ENCODE measurements at places on chromosomes 2 and 18.

- no peak for DNase-seq
Observed at GRCh38 chr2:74924463-74925265, 33.8 kb upstream of the POLE4 start.

DNA sequence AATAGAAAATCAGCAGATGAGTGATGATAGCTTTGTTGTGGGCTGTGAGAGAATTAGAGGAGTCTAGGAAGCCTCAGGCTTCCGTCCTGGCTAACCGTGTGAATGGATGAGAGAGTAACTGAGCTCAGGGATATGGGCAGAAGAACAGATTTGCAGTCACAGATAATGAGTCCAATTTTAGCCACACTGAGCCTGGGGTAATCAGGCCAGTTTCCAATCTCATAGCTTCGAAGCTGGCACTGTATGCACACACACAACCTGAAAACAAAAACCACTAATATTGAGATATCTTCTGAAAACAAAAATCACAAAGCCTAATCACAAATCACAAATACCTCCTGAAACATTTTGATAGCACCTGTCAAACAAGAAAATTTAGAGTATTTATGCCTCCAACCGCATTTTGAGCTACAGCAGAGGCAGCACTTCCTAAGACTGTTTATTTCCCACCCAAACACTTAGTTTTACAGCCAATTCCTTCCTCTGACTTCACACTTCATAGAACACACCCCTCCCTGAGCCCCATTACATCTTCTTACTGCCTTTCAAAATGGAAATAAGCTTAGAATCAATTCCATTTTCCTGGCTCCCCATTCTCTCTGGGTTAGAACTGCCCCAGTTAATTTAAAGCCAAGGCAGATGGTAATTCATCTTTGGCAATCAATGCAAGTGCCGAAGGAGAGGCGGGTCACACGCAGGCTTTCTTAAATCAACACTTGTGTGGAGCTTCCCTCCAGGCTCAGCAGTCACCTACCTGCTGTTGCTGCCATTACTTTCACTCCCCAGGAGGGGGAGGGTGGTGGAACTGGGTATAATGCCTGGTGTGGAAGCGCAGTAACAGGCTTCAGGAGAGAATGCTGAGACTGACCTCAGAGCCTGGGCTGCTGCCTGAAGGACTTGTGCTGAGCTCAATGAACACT lies 18.9 kb downstream of the TTR start:
- no peak for DNase-seq

DNA sequence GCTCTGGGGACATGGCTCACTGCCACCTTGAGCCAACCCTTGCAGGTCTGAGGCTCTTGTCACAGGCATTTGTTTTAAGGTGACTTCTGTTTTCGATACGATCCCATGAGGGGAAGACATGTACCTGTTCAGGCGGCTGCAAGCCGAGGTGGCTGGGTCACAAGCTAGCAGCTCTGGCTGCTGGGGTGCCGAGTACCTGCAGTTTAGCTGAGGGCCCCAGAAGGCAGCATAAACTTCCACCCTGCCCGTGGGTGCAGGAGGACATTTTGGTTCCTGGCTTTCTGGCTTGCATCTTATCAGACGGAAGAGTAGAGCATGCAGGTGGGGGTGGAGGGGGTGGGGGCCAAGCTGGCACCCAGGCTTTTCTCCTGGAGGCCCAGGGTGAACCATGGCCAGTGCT lies 28.4 kb downstream of the COA5 start:
- no peak for DNase-seq

GRCh38 chr2:223366566-223366965 lies 235.6 kb downstream of the SCG2 start:
- no peak for DNase-seq

DNA sequence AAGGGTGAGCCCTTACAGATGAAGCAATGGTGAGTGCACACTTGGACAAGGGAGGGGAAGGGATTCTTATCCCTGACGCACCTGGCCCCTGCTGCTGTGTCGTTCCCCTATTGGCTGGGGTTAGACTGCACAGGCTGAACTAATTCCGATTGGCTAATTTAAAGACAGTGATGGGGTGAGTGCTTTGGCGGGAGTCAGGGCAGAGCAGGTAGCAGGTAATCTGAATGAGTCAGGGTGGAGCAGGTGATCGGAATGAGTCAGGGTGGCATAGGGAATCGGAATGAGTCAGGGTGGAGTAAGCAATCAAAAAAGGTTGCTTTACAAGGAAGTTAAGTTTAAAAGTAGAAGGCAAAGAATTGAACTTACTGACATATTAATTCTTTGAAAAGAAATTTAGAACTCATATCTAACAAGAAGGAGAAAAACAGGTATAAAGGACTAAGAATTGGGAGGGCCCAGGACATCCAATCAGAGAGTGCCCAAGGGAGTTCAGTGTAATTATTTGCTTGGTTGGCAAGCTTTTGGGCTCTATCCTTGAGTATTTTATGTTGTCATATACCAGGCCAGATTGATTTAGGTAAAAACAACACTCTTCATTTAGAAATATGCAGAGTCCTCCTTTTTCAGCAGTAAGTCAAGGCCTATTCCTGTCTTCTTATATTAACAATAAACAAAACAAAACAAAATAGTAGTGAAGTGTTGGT lies 52.3 kb upstream of the RALBP1 start:
- DNase-seq: no peak

DNA sequence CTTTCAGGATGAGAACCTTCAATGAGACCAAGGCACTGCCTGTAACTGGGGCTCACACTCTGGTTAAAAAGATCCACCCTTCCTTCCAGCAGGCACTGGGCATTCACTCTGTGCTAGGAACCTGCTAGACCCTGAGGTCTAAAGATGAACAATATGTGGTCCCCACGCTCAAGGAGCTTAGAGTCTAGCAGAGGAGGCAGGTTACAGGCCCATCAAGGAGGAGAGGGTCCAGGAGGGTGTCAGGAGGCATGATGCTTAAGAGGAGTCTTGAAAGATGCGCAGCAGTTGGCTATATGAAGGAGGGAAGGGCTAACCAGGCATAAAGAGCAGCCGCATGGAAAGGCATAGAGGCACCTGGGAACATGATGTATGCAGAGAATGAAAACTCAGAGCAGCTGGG lies 4.5 kb downstream of the ANKRD53 start:
- DNase-seq: no peak

DNA sequence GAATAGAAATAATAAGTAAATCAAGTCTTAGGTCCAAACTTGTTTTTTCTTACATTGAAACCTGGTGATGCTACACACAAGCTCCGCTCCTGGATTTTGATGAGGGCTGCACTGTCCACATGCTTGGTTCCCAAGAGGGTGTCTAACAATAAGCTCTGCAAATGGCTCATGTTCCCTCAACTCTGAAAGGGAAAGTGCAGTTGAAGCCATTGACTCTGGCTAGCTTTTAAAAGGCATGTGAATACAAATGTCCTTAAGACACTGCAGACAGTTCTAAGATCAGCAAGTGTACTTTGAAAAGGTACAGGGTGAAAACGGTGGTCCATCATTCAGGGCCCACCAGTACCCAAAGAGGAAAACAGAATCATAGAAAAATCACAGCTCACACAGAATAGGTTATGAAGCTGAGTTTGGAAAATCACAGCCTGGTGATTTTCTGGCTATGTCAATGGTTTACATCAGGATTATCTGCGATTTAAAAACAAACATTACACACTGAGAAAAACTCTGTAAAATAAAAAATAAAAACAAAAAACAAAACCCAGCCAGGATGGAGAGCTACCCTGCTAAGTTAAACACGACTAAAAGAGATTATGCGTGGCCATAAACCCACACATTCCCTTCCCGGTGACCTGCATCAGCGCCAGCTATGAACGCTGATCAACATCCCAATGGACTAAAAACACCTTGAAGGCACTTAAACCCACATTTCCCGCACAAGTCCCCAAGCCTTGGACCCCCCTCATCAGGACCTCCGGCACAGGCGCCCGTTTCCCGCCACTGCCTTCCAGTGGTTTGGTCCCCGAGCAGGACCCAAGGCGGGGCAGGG lies 554 bp downstream of the PFN4 start:
- DNase-seq: no peak

DNA sequence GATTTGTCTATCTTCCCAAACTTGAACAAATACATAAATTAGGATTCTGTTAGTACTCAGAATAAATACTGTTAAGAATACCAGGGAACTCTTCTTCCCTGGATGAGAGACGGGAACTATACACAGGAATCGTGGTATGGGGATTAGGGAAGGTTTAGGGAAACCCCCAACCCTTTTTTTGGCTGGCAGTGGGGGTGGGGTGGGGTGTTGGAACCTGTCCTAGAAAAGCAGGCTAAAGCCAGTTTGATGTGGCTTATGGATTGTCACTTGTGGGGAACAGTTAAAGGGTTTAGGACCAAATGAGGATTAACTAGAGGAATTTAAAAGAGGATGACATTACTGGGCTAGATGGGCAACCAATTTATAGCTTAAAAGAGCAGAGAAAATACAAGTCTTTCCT lies 1.8 kb downstream of the SLC4A10 start:
- no peak for DNase-seq

DNA sequence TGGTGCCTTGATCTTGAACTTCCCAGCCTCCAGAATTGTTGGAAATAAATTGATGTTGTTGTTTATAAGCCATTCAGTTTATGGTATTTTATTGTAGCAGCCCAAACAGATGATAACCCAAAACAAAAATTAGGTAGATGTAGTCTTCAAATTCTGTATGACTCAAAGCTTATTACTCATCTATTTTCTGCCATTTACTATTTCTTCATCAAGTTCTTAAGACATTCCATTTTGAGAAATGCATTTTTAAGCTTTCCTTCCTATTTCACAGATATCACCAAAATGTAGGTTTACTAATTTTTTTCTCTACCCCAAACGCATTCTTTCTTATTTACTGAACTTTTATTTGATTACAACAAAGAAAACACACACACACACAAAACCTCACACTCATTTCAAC lies 148.2 kb downstream of the RND3 start:
- DNase-seq: no peak

DNA sequence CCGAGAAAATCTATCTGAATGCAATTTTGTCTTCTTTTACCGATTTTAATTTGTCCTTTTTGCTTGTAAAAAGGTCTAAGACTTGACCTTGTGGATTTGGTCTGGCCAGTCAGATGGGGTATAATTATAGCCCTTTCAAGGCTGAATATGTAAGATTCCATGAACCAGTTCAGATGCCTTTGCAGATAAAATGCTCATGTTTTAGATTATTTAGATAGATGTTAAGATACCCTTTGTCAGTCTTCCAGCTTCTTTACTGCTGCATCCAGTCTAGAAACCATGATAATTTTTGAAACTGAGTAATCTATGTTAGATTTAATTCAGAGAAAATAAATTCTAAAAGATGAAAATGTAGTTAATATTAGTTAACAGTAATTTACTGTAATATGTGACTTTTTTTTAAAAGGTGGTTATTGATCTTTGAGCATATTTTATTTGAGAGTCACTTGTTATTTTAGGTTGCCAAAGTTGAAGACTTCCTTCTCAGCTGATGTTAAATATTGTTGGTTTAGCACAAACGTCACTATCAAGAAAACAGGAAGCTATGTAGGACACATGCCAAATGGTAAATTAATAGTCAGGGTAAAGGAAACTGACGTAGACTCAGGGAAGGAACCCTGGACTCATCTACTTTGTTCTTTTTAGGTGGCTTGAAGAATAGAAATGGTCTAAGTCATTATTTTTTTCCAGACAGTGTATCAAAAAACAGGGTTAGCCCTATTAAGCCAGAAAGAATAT lies 29.8 kb downstream of the BABAM2 start:
- no peak for DNase-seq

GRCh38 chr2:158845859-158846258 lies 50.7 kb downstream of the DAPL1 start:
- no peak for DNase-seq

GRCh38 chr18:3088449-3088848 lies 75.5 kb upstream of the LPIN2 start:
- no peak for DNase-seq

- DNase-seq: no peak
Observed at GRCh38 chr2:65067806-65068553, 11.8 kb downstream of the CEP68 start.

DNA sequence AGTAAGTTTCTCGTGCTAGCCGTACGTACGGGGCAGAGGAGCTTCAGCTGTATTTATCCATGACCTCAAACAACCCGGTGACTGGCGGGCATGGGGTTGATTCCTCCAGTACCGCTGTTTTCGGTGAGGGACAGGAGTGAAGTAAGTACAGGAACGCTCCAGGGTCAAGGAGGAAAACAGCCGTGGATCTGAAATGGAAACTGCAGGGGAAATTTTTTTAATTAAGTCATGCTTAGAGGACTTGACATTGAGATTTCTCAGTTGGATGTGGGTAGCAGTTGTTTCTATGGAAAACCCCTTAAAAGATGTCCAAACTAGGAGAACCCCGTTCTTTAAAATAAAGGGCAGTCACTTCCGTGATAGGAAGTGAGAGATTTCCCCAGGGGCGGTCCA lies 1.2 kb downstream of the RAB12 start:
- no peak for DNase-seq

DNA sequence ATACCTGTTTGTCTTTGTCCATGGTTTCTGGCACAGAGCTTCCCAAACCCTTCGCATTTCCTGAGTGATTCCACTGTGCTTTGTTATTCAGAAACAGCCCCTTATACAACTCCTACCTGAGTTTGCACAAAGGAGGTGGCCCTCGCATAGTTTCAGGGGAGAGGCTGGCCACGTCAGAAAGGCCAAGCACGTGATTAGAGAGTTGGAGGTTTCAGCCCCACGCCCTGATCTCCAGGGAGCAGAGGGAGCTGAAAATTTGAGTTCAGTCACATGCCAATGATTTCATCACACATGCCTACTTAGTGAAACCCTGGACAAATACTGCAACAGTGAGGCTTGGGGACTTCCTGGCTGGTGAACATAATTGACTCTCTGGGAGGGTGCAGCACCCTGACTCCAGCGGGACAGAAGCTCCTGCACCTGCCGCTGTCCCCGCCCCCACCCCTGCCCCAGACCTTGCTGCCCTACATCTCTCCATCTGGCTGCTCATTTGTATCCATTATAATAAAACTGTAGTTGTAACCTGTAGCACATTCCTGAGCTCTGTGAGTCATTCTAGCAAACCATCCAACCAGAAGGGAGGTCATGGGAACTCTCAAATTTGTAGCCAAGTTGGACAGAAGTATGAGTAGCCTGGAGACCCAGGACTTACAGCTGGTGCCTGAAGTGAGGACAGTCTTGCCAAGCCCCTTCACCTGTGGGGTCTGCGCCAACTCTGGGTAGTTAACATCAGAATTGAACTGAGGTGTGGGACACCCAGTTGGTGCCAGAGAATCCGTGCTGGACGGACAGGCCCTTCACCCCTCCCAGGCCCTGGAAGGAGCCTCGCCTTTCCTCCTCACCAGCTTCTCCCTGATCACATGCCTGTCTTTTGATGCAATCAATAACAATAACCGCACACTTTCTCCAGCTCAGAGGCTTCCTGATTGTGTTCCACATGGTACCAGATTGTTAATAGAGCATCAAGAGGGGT lies 224.3 kb downstream of the ANAPC1 start:
- no peak for DNase-seq

GRCh38 chr18:53944721-53945120 lies 279.7 kb downstream of the MBD2 start:
- DNase-seq: peak; percentile 1

- no peak for DNase-seq
Observed at GRCh38 chr2:232508251-232508650, 11.9 kb upstream of the PRSS56 start.
